H9 (cell line): ENCODE measurements at places on chromosomes 5 and 9. TPM values are rescaled to one million over a fixed set of nuclear protein-coding genes. Genes with fewer than 3 reads are reported as not detected.

Gene DIPK1B
- total RNA-seq = 38.2 and 40.3 TPM in 2 replicates

Gene HMGXB3
- 23.8 and 26.9 TPM in 2 replicates for total RNA-seq

Gene SPATA31E1
- total RNA-seq = 0.07 and 0.09 TPM in 2 replicates

Gene LCN9
- total RNA-seq = 0.52 and 0.72 TPM in 2 replicates

Gene CDKN2B-AS1
- total RNA-seq = not detected in 2 replicates

Gene PCDHB10
- total RNA-seq = 1.5 and 1.6 TPM in 2 replicates

Gene SPINK7
- total RNA-seq = not detected in 2 replicates

Gene ZNF608
- 63.7 and 67.0 TPM in 2 replicates for total RNA-seq

Gene ATOX1
- total RNA-seq = 75.0 and 79.7 TPM in 2 replicates

Gene IRF1
- 7.2 and 8.7 TPM in 2 replicates for total RNA-seq

Gene CDH18
- total RNA-seq = 0.61 TPM in 1 of 2 replicates, not detected in the other

Gene GBGT1
- 9.3 TPM in 2 replicates for total RNA-seq

Gene MTAP
- 91.5 and 102 TPM in 2 replicates for total RNA-seq

Gene FGF1
- 3.2 and 4.6 TPM in 2 replicates for total RNA-seq

Gene FBP1
- total RNA-seq = 1.9 and 2.2 TPM in 2 replicates

Gene ZNF300
- 7.7 and 8.8 TPM in 2 replicates for total RNA-seq

Gene EQTN
- not detected in 2 replicates for total RNA-seq

Gene SPINK13
- total RNA-seq = not detected in 2 replicates

Gene ARL14EPL
- total RNA-seq = not detected in 2 replicates

Gene CARTPT
- not detected in 2 replicates for total RNA-seq

Gene PCDHA2
- 0.18 and 0.20 TPM in 2 replicates for total RNA-seq

Gene PCDHA1
- 0.44 and 0.61 TPM in 2 replicates for total RNA-seq

Gene MEGF10
- total RNA-seq = 36.5 and 38.5 TPM in 2 replicates

Gene PCDHB14
- total RNA-seq = 1.5 and 2.4 TPM in 2 replicates
